ENCODE measurements at places on chromosomes 3 and 15. TPM values are rescaled to one million over a fixed set of nuclear protein-coding genes. Genes with fewer than 3 reads are reported as not detected.
A peak's percentile ranks its signal among the peaks of the same experiment; 100 is the strongest.

SEMA5B gene
- total RNA-seq, result not detected

LMAN1L gene
- not detected for total RNA-seq

DNA sequence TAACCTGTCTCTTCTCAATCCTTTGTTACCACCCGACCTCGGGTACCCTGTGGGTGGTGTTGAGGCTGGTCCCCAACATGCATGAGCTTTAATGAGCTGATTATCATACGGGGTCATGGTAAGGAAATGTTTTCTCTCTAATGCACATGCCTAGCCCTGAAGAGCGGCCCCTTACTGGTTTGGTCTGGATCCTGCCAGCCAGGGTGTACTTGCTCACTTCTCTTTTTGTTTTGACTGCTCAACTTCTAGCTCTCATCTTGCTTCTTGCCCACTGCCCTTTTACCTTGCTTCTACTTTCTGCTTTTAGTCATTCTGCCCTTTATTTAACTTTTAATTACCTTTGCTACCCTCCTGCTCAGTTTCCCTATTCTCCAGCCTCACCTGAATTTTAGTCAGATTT is 44.3 kb upstream of the ACAD9 start:
- DNase-seq, result no peak

PYGO1 gene
- 3.3 TPM for total RNA-seq

DNA sequence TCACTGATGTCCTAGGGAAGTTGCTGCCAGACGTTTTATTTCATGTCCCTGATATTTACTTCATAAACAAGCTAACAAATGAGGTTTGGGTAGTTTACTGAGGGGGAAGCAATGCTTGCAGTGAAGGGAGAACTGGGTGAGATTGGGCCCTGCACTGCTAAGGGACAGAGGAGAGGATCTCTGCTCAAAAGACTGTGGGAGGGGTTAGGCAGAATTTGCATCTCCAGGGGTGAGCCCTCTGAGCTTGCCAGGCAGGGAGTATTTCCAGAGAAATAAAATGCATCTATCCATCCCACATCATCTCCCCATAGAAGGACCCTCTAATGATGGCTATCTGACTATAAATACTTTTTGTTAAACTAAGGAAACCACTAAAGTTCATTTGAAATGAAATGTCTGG is 215.6 kb downstream of the CBLB start:
- DNase-seq, result no peak

DNA sequence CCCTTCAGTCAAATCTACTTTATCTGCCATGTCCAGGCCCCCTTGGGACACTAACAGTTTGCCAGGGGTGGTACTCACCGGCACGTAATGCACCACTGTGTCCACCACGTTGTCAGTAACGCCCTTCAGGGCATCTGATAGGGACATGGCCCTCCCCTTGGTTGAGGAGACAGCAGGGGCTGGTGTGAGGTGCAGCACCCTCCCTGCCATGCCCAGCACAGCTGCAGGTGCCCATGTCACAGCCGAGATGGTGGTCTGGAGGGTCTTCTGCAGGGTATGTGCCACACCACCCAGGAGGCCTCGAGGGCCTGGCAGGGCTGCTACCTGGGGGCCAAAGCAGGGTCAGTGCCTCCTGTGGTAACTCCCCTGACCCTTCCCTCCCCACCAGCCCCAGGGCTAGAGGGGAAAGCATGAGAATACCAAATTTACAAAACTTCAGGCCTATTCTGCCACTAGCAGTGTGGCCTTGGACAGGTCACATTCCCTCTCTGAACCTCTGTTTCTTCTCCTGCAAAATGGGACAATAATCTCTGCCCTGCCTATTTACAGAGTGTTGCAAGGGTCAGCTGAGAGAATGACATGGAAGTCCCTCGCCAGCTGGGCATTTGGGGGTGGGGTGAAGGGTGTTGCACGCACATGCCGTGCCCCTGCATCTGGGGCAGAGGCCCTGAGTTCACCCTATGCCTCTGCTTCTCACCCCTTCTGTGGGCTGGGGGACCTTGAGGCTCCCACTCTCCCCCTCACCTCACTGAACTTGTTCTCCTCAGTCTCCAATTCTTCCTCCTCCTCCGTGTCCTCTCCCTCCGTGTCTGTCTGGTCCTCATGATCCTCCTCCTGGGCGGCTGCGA is 11.8 kb upstream of the KIF7 start:
- DNase-seq, result no peak

ZNF660 gene
- total RNA-seq, result 0.60 TPM

AQR gene
- total RNA-seq, result 21.6 TPM

GRCh38 chr15:57504599-57504940 is 87.1 kb upstream of the MYZAP start:
- no peak for DNase-seq

GRCh38 chr3:16382845-16383244 is 117.8 kb downstream of the OXNAD1 start:
- no peak for DNase-seq

- peak; percentile 46 for DNase-seq
These were observed 17.6 kb upstream of the PAQR9 start for GRCh38 chr3:142981108-142981507.

OR5K2 gene
- total RNA-seq, result not detected

CCDC54 gene
- total RNA-seq, result not detected

- no peak for DNase-seq
These were observed 13.3 kb upstream of the CD200 start for GRCh38 chr3:112319516-112320276.

DNA sequence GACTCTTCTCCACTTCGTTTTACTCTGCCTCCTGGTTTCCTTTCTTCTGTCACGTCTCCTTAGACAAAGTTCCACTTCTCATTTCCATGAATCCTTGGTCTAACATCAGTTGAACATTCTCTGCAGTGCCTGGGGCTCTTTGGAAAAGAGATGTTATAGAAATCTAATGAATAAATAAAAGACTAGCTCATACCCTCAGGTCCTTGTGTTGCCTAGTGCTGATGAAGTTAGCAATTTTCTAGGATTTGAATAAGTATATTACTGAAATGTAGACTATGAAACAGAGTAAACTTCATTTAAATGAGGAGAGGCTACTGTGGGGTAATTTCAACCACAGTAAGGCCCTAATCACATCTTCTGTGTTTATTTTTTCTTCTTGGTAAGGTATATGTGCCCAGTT is 146.9 kb upstream of the CADPS start:
- DNase-seq, result no peak

GRCh38 chr3:32733631-32734229 is 48.7 kb downstream of the CNOT10 start:
- peak; percentile 30 for DNase-seq

DNA sequence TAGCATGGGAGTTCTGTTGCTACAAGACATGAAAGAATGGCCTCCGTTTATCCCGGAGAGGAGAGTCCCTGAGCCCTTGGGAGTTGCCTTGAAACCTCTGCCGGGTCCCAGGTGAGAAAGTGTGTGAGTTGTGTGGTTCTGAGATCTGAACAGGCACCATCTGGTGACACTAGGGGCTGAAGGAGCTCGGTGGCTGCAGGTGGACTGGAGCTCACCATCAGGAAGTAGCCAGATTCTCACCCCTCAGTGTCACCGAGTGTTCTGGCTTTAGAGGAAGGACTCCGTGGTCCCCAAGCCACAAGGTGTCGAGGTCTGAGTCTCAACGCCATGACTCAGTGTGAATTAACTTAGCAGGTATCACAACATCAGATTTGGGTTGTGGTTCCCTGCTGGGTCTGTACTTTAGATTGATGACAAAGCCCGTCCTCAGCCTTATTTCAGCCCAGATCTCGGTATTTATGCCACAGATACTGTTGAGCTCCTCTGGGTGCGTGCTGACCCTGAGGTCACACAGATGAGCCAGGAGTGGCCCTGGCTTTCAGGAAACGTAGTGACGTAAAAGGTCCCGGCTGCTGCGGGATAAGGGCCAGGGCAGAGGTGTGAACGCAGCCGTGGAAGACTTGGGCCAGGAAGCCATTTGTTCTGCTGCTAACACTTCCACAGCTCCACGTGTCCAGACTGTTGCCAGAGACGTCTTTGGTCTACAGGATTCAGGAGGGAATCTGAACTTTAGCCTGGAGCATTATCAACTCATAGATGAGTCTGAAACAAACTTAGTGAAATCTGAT is 54.4 kb downstream of the PGPEP1L start:
- DNase-seq, result no peak

GRCh38 chr3:123338620-123339061 is 110.2 kb downstream of the ADCY5 start:
- DNase-seq, result no peak

CSPG4 gene
- 16.9 TPM for total RNA-seq

TMEM202 gene
- total RNA-seq, result not detected

- DNase-seq, result peak; percentile 77
These were observed 9.7 kb upstream of the EIF1B start for GRCh38 chr3:40299721-40300335.

- DNase-seq, result peak; percentile 86
These were observed 128.3 kb downstream of the SMAD6 start for GRCh38 chr15:66830358-66830757.

DNA sequence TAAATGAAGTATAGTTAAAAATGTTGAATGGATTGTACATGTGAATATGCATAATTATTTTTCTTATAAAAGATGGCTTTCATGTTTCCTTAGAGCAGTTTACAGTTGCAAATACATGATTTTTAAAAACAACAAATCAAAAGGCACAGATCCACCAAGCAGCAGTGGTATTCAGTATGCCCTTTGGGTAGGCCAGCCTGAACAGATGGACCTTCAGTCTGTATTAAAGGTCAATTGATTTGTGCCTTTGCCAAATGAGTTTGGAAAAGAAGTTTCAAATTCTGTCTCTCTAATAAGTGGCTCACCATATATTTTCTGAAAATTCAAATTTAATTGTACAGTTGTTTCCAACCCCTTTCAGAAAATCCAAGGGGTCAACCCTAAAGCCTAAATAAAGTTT is 477.1 kb downstream of the NSUN3 start:
- DNase-seq, result no peak
